ENCODE measurements at places on chromosomes 13 and 19.
A peak's percentile ranks its signal among the peaks of the same experiment; 100 is the strongest.

DNA sequence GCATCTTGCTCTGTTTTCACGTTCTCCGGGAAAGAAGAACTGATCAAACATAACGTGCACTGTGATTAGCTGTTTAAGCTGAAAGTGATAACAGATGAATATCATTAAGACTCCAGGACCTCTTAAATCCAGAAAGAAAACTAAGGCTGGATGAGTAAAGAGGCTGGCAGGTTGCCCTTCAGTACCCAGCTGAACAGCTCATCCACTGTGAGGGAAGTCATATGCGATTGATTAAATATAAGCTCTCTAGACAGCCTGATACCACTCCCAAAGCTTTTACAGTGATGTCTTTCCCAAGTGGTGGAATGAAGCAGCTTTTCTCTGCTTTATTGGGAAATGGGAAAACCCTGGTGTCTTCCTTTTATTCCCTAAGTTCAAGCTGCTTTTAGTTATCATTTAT is 116.9 kb downstream of the EFNB2 start:
- DNase-seq: no peak

DNA sequence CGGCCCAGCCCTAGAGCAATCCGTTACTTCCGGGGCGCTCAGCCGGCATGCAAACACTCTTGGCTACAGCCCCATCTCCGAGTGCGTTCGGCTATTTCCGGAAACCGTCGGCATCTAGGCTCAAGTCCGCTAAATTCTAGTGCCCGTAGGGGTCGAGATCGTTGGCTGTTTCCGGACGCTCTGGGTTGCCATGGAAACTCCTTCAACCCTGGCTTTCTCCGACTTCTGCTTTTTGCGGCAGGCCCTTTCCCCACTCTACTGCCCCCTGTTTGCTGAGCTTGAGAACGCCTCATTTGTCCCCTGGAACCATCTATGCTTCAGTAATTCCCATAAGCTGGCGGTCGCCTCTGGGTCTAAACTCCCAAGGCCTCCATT is 534 bp upstream of the PIK3R2 start:
- DNase-seq: peak; percentile 98

GRCh38 chr19:11422163-11423065 is 3.3 kb upstream of the RGL3 start:
- DNase-seq: peak; percentile 73

DNA sequence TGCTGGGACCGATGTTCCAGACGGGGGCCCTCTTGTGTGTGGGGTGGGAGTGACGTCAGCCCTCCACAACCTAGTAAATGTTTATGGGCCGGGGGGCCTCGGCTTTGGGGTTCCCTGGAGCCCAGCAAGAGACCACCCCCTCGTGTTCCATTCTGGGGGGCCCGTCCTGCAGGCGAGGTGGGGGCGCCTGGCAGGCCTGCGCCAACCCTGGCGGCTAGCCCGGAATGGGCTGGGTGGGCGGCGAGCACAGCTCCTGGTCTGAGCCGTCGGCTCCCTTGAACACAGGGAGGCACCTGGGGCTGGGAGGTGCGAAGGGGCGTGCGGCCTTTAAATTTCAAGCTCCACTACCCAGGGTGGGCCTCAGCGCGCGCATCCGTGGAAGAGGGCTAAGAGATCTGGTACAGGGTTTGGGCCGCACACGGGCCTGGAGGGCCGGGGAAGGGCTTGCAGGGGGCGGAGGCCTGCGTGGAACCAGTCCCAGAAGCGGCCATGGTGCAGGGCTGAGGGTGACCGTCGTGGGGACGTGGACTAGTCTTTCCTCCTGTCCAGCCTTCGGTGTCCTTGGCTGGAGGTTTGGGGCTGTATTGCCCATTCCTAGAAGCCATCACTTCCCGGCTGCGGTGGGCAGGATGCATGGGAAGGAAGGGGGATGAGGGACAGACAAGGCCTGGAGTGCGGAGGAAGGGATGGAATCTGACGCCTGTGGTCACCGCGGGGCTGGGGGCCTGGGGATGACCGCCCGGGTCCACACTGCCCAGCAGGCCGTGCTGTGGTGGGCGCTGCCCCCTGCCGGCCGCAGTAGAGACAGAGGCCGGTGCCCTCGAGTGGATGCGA is 11.4 kb downstream of the NDUFA11 start:
- DNase-seq: no peak

DNA sequence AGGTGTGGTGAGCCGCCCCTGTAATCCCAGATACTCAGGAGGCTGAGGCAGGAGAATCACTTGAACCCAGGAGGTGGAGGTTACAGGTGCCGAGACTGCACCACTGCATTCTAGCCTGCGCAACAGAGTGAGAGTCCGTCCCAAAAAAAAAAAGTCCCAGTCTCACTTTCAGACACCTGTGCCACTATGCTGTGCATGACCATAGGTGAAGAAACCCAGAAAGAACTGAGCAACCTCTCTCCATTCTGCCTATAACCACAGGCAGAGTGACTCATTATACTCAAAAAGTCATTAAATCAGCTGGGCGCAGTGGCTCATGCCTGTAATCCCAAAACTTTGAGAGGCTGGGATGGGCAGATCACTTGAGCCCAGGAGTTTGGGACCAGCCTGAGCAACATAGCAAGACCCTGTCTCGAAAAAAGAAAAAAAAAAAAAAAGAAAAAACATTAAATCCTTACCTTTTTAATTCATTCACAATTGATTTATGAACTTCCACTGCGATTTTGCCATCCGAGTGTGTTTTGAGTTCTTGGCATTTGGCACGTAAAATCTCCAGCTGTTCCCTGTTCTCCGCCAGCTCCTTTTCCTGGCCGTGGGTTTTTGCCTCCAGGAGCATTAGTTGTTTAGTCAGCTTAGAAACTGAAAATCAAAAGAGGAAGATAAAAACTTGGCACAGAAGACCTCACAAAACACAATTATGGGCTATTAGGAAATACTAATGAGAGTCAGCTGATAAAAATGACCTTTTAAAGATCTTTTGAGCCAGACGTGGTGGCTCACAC is 45.5 kb upstream of the SLC7A9 start:
- DNase-seq: no peak

DNA sequence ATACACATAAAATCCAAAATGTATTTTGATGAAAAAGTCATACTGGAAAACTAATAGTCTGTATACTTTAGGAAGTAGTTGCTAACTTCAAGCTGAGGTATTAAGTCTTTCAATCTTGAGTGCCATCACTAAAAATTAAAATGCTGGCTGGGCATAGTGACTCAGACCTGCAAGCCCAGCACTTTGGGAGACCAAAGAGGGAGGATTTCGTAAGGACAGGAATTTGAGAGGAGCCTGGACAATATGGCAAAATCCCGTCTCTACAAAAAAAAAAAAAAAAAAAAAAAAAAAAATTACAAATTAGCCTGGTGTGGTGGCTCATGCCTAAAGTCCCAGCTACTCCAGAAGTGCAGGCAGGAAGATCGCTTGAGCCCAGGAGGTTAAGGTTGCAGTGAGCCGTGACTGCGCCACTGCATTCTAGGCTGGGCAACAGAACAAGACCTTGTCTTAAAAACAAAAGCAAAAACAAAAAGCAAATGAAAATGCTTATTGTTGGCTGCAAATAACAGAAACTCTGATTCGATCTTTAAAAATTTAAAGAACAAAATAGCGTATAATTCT is 1994.2 kb upstream of the PCDH20 start:
- DNase-seq: no peak

DNA sequence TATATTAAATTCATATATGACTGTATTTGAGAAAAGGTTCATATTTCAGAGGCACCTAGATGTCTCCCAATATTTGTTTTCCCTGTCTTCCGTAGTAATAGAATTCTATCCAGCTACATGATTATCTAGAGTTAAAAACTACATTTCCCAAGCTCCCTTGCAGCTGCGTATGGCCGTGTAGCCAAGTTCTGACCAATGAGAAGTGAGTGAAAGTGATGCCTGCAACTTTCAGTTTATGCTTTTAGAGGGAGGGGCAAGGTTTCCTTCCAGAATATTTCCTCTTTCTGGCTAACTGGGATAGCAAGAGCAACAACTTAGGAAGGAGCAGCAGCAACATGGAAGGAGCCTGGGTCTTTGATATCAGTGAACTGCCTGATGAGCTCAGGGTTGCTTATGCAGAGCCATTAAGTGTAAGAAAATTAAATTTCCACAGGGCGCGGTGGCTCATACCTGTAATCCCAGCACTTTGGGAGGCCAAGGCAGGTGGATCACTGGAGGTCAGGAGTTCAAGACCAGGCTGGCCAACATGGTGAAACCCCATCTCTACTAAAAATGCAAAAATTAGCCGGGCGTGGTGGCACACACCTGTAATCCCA is 23.2 kb upstream of the CYP2A13 start:
- no peak for DNase-seq

- DNase-seq: no peak
These were observed 1.2 kb downstream of the MKNK2 start for GRCh38 chr19:2049741-2050348.

GRCh38 chr13:99277629-99278028 is 19.4 kb upstream of the GPR18 start:
- no peak for DNase-seq

GRCh38 chr13:94556041-94556440 is 39.9 kb downstream of the TGDS start:
- DNase-seq: no peak

GRCh38 chr19:58566989-58567388 is 6.1 kb downstream of the MZF1 start:
- no peak for DNase-seq

DNA sequence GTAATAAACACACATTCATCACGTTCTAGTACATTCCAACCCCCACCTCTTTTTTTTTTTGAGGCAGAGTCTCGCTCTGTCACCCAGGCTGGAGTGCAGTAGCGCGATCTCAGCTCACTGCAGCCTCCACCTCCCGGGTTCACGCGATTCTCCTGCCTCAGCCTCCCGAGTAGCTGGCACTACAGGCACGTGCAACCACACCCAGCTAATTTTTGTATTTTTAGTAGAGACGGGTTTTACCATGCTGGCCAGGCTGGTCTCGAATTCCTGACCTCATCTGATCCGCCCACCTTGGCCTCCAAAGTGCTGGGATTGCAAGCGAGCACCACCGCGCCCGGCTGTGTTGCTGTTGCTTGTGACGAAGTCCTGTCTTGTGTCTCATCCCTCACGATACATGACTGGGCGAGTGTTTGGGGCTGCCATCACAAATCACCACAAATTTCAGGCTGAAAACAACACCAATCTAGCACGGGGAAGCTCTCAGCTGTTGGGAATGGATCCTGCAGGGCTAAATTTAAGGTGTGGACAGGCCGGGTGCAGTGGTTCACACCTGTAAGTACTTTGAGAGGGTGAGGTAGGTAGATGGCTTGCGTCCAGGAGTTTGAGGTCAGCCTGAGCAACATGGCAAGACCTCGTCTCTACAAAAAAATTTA is 15.7 kb downstream of the MOB3A start:
- DNase-seq: no peak

DNA sequence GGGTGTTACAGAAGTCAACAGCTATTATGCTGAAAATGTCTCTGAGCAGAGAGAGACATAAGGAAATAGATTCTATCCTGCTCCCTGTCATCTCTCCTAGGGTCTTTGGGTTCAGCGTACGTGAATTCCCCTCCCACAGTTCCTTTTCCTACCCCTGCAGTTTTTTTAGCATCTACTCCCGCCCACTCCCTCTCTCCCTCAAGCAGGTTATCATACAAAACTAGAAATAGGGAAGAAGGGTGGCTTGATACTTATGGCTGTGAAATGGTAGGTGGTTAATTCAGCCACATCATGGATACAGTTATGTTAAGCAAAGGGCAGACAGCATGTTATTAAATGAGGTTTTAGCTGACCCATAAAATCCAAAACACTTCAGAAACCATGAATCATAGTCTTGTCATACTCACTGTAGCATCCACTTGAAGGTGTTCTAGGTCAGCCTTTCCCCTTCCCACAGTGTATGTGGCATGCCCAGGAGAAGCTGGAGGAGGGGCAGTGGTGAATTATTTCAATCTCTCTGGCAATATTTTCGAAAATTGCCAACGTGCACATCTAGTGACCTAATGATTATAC is 236.8 kb upstream of the SERP2 start:
- DNase-seq: no peak

DNA sequence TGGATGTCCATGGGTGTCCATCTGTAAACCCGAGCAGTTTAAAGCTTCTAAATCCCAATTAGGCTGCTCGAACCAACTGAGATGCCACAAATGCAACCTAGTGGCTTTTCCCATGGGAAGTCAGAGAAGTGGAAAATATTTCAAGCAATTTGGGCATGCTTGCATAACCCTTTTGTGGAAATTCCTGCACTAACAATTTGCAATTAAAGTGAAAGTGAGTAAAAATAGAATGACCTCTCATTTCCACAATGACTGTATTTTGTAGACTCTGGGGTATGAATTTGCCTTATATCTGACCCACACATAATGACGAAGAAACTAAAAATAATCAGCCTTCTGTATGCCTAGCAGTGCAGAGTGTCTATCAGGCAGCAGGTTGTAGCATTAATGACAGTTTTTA is 91.8 kb upstream of the TSC22D1 start:
- DNase-seq: no peak

- no peak for DNase-seq
These were observed 135.7 kb upstream of the SERP2 start for GRCh38 chr13:44237881-44238421.

GRCh38 chr19:36151144-36152018 is 866 bp downstream of the COX7A1 start:
- DNase-seq: no peak

DNA sequence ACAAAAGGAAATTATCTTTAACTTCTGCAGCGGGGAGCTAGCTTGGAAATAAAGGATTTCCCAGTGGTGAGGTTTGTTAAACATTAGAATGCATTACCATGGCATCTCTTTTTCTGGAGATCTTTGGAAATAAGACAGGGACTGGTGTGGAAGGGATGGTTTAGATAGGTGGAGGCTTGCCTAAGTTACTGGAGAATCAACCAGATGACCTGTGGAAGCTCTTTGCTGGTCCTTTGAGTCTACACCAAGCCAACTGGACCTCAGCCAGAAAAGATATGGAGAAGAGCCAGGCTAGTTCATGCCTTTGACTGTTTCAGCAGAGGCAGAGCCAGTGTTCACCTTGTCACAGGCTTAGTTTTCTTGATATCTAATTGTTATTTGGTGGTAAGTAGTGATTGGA is 134.7 kb downstream of the KCNRG start:
- no peak for DNase-seq

DNA sequence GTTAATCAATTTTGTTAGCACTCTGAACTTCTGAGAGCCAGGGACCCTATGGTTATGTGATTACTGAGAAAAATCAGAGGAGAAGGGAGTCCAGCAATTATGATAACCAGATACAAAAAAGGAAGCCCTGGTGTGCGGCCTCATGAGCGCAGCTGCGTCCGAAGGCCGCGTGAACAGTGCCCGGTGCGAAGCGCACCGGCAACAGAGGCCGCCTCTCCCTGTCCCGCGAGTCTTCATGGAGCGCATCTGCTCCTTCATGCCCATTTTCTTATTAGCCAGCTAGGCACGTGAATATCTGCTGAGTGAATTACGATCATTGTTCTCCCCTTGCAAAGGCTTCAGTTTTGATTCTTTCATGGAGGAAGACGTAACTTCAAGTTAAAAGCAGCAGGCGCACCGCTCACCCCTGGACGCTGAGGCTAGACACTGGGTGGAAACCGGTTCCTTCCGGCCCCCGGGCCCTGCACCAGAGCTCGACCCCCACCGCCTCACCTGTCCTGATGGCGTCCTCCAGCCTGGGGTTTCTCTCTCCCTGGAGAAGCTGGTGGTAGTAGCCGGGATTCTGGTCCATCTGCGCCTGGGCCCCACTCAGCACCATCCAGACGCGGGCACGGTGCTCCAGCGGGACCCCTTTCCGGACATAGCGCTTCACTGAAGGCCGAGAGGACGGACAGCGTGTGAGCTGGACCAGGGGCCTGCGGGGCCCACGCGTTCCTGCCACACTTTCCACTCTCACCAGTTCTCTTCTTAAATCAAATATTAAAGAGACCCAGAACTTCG is 8.9 kb downstream of the GRTP1 start:
- no peak for DNase-seq

Measured in stimulated activated CD8-positive, alpha-beta memory T cell treated with anti-CD3 and anti-CD28 coated beads, Interleukin-2, amount 100 ng/mL, for 48 hours (primary cell).